ENCODE measurements at places on chromosomes 5 and 9.

- DNase-seq, result no peak
Measured at GRCh38 chr9:128898382-128898781, 16.4 kb downstream of the LRRC8A start.

DNA sequence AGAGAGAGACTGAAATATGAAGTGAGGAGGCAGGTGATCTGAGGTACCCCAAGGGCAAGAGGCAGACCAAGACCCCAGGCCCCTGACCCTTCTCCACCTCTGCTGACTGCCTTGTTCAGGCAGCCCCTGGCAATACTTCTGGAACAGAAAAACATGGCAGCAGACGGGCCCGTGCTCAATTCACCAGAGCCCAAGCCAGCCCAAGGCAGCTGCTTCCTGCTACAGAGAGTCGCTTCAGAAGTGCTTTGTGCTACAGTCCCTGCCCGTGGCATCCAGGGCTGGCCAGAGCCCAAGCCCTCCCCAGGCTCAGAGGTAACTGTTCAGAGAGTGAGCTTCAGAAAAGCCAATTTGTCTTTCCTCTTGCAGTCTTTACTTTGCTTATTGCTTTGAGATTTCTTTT, 151.4 kb upstream of the FSTL4 start:
- no peak for DNase-seq

GRCh38 chr5:127959152-127959764, 124.3 kb upstream of the SLC12A2 start:
- DNase-seq, result no peak

GRCh38 chr9:72826996-72827949, 125.6 kb downstream of the ALDH1A1 start:
- no peak for DNase-seq

DNA sequence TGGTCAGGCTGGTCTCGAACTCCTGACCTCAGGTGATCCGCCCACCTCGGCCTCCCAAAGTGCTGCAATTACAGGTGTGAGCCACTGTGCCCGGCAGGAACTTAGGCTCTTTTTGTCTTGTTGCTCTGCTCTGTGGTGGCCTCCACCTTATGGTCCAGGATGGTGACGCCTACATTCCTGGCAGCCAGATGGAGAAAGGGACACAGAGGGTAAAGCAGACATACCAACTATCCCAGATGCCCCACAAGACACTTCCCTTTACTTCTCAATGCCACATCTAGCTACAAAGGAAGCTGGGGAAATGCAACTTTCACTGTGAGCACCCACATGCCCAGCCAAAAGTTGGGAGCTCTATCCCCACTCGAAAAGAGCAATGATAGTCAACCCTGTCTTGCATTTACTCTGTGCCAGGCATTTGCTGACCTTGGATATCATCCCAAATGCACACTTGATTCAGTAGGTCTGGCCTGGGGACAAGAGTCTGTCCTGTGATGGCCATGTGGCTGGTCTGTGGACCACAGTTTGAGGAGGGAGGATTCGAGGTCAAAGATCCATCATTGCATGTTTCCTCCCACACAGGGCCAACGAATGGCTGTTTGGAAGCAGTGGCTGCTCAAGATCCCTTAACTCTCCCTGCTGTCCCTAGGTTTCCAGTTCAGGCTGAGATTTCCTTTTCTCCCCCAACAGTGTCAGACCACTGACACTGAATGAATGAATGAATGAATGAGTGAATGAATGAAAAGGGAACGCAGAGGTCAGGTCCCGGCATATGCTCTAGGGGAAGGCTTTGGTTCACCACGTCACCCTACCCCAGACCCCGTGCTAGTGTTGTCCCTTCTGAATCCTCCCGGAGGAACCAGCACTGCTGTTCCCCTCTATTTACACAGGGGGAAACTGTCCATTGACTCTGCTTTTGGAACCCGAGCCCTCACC, 1.4 kb upstream of the ERGIC1 start:
- DNase-seq, result no peak

GRCh38 chr5:71591100-71591499, 4.0 kb downstream of the MCCC2 start:
- DNase-seq, result no peak

DNA sequence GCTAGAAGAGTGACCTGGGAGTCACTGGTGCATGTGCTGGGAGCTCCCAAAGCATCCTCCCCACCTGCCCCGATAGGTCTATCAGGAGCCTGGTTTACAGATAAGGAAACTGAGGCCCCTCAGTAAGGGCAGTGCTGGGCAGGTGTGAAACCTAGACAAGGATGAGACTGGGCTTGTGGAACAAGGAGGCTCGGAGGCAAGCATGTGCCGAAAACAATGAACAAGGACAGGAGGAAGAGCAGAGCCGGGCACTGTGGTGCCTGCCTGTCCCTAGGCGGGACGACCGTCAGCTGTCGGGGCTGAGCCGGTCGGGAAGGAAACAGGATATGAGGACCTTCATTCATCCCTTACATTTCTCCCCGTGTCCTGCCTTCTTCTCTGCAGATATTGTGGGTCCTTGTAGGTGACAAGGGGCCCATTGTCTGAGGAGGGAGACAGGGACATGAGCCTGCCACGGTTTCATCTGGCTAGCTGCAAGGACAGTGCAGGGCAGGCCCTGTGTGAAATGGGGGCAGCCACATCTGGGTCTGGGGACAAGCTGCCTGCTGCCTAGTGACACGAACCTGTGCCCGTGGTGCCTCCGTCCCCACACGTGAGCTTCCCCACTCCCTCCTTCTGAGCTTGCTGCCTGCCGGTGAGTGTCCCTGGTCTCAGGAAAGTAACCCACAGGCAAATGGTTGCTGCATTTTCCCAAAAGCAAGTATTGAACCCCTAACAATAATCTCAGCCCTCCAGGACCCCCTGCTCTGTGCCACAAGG, 18.6 kb downstream of the FGD3 start:
- no peak for DNase-seq

DNA sequence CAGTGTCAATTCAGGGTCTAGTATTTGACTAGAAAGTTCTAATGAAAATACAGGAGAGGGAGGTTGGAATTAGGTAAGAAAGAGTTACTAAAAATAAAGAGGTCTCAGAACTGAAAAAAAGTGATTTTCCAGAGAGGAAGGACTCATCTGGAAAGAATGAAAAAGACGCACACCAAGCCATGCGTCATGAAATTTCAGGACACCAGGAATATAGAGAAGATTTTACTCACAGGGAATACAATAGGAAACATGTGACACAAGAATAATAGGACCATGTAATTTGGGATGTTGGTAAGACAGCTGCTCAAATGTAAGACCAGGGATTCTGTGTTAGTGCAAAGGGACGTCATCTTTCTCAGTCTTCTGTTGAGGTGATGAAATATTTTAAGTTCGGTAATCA, 224.7 kb downstream of the GDNF start:
- no peak for DNase-seq

- no peak for DNase-seq
Measured at GRCh38 chr9:134400283-134400682, 74.0 kb downstream of the RXRA start.

DNA sequence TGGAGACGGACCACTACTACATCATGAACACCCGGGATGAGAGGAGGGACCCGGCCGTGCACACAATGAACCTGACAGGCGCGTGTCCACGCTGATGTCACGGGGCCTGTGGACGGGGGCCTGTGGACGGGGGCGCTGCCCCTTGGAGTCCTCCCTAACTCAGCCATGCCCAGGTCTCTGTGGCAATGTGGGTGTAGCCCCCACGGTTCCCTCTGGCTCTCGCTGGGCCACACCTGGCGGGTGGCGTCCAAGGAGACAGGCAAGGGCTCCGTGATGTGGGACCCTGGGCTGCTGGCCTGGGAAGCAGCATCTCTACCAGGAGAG, 22.1 kb downstream of the PAEP start:
- DNase-seq, result no peak

- DNase-seq, result no peak
Measured at GRCh38 chr5:131323378-131323777, 59.5 kb downstream of the CDC42SE2 start.

GRCh38 chr5:109619606-109620005, 70.1 kb upstream of the MAN2A1 start:
- no peak for DNase-seq

- no peak for DNase-seq
Measured at GRCh38 chr9:19785230-19785629, 3.6 kb downstream of the SLC24A2 start.

- no peak for DNase-seq
Measured at GRCh38 chr5:35478856-35479682, 138.6 kb upstream of the SPEF2 start.

- peak; percentile 8 for DNase-seq
Measured at GRCh38 chr9:135087489-135087792, at the start of gene OLFM1. Gene OLFM1 (plus strand): TSS chr9:135087668. CDS start chr9:135087990, 322 bp downstream.

GRCh38 chr5:98614341-98614740, 159.1 kb upstream of the RGMB start:
- DNase-seq, result no peak

DNA sequence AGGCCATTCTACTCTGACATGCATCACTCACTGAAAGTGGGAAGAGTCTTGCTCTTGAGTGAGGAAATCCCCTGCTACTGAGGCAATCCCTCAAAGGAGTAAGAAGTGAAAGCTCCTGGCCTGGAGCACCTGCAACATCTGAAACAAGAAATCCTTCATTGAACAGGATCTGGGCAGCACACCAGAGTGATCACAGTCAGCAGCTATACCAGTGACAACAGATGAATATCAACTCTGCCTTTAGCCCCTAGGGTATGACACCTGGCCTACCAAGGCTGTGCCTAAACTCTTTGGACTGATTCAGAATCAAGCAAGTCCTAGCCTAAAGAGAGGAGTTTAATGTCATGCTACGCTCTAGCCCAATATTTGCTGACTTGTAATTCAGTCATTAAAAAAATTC, 156.2 kb upstream of the CCDC152 start:
- no peak for DNase-seq

DNA sequence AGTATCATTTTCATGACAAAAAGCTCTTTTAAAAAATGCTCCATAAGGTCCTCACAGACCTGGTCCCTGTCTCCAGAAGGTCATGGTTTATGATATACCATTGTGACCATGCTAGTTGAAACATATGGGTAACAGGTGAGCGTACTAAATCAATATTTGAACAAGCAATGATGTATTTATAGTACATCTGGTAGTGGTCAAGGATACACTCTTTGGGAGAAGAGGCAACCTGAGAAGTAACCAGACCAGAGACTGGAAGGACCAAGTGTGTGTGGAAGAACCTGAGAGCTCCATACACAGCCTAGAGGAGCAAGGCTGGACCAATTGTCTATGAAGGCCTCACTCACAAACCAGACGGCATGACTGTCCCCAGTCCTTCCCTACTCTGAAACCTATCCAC, 55.1 kb downstream of the LHFPL2 start:
- DNase-seq, result no peak

- no peak for DNase-seq
Measured at GRCh38 chr5:107820429-107820828, 149.7 kb upstream of the EFNA5 start.

DNA sequence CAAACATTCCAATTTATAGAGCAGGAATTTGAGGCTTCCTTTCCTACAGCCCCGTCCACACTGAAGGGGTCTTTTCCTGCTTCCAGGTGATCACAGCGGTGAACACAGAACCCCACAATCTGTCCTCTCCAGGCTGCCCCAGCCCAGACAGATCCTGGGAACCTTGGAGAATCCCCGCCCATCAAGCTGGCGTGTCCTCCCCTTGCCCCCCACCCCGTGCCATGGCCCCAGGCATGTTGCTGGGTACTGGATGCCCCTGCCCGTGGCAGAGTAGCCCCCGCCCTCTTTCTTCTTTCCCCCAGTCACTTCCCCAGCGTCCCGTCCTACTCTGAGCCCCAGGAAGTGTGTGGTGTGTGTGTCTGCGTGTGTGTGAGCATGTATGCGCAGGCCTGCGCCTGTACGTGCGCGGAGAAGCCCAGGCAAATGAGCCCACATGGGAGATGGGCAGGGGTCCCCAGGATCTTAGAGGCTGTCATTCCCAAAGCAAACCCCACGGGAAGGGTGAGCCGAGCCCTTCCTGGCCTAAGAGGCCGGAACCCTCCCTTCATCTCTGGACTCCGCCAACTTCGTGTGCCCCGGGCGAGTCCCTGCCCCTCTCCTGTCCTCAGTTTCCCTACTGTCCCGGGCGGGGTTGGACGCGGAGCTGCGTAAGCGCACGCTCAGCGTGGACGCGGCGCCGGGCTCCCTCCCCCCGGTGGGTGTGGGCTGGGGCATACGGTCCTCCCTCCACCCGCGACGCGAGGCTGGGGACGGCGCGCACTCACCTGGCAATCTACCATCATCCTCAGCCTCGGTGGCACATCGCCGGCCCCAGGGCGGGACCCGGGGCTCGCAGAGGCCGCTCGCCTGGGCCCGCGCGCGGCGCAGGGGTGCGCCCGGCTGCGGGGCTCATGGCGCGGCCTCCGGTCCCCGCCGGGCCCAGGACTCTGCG, 15.2 kb downstream of the GBGT1 start:
- DNase-seq, result no peak

DNA sequence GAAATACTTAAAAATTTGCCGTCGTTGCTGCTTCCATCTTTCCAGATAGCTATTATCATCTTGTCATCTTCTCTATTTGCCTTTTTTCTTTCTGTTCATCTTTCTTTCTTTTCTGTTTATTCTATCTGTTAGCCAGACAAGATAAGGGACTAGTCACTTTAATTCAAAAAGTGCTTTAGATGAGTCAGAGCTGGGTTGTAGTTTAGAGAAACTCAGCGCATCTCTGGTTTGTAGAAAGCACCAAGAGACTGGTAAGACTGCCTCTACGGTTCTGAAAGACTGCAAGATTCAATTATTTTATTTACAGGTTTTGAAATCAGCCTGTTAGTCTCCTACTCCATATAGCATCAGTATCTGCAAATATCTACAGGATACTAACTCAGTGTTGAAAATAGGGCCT, 562.8 kb upstream of the RIOK2 start:
- DNase-seq, result no peak

DNA sequence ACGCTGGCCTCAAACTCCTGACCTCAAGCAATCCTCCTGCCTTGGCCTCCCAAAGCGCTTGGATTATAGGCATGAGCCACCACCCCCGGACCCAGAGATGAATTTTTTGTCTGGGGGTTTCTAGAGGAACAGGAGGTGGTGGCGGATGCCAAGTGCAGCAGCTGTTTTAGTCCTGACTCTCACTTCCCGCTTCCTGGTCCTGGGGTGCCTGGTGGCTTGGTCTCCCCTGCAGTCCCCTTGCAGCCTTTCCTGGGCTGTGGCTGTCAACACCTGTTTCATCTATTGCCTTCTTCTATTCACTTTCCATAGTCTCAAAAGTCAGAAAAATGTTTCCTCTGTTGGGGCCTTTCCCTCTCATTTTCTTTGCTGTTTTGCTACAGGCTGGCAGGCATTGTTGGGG, 6.5 kb upstream of the NHP2 start:
- no peak for DNase-seq

DNA sequence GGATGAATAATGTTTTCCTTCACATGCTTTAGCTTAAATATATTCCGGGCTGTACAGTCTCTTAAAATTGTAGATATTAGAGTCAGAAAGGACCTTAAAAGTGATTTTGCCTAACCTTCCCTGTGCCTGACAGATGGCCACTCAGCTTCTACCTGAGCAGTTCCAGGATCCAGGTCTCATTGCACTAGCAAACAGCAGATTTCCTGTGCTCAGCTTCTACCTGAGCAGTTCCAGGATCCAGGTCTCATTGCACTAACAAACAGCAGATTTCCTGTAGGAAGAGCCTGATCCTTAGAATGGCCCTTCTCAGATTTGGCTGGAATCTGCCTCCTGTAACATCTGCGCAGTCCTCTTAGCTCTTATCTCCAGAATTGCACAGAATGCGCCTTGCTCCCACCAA, 219.8 kb downstream of the AOPEP start:
- no peak for DNase-seq

- DNase-seq, result no peak
Measured at GRCh38 chr5:43150748-43151147, 30.0 kb downstream of the ZNF131 start.

- DNase-seq, result no peak
Measured at GRCh38 chr5:171436804-171437285, 17.4 kb downstream of the FGF18 start.
